ENCODE measurements at places on chromosomes 7 and 10.

DNA sequence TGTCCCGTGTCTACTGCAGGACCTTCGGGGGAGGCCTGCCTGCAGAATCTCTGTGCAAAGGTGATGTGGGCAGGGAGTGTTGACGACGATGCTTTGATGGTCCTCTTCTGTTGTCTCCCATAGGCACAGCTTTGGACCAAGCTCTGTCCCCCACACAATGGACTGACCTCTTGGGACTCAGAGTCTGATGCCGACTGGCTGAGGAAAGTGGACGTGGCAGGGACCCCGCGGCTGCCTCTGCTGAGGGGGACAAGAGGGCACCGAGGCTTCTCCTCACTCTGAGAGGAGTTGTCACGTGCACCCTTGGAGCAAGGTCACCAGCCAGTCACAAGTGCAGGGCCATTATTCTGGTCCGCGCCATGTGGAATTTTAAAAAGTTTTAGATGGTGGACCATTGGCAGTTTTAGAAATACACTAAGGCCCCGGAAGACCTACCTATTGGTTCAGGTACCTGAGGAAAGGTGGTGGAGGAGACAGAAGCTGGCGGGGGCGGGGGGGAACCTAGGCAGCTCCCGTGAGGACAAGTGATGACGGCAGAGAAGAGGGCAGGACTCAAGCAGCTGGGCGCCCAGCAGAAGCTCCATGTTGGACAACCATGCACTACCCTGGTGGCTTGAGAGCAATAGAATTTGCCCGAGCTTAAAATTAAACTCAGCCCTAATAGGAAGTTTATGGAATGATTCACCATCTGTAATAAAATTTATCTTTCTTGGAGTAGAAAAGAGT lies 331.4 kb downstream of the PTPRN2 start:
- no peak for DNase-seq

GRCh38 chr10:33041783-33042437 lies 83.9 kb upstream of the ITGB1 start:
- no peak for DNase-seq

GRCh38 chr7:40120020-40120419 lies 14.4 kb downstream of the MPLKIP start:
- DNase-seq = no peak

DNA sequence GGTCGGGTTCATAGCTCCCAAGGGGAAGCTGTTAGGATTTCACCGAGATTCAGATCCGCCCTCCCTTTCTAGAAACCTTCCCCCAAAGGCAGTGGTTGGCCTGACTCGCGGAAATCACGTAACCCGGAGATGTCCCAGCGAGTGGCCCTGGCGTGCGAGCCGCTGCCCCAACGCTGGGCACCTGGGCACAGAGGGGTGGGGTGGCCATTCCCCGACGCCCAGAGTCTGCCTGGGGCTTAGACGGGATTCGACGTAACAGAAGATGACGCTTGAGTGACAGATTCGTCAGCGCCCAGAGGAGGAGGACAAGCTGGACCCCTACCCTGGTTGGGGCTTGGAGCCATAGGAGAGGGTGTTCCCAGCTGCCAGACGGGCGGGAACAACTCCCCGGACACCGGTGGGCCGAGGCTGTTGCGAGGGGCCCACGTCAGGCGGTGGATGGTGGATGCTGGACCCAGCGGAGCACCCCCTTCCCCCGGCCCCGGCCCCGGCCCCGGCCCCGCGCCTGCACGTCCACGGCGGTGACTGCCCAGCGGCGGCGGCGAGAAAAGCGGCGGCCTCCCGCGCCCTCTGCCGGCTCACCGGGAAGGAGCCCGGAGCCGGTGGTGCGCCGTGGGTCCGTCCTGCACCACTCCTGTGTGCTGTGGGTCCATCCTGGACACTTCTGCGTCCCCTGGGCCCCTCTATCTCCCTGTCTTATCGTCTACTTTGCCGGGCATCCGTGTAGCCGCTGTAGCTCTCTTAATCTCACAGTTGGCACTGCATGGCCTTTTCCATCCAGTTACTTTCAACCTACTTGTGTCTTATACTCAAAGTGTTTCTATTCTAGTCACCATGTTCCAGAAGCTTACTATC lies 35.4 kb upstream of the KNDC1 start:
- peak; percentile 63 for DNase-seq

- DNase-seq = no peak
Observed at GRCh38 chr7:131466735-131467365, 89.6 kb downstream of the PODXL start.

DNA sequence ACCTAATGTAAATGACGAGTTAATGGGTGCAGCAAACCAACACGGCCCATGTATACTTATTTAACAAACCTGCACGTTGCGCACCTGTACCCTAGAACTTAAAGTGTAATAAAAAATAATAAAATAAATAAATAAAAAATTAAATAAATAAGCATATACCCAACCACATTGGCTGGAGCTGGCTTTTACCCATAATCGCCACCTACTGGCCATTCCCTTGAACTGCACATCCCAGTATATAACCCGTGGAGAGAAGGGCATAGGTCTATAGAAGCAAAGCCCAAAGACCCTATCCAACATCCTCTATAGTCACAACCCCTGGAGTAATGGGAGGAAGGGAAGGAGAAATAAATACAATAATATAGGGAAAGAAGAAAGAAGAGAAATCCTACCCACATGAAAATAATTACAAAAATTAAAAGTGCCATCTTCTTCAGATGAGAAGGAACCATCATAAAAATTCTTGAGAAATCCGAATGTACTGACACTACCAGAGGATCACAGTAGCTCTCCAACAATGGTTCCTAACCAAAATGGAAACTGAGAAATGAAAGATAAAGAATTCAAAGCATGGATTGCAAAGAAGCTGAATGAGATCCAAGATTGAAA lies 65.6 kb downstream of the TWIST1 start:
- DNase-seq = peak; percentile 64

- DNase-seq = no peak
Observed at GRCh38 chr10:26857991-26858706, 2.6 kb downstream of the ABI1 start.

- DNase-seq = no peak
Observed at GRCh38 chr10:45006276-45007030, 5.7 kb downstream of the ZNF22 start.

GRCh38 chr7:138304071-138304320 lies 156.1 kb upstream of the TRIM24 start:
- DNase-seq = no peak

- no peak for DNase-seq
Observed at GRCh38 chr10:108620821-108621534, 1302.3 kb downstream of the XPNPEP1 start.

GRCh38 chr7:108037741-108038140 lies 34.8 kb upstream of the LAMB1 start:
- DNase-seq = no peak

GRCh38 chr10:58518775-58519174 lies 6.1 kb downstream of the BICC1 start:
- DNase-seq = peak; percentile 63

- no peak for DNase-seq
Observed at GRCh38 chr10:89163265-89163995, 43.7 kb downstream of the CH25H start.

DNA sequence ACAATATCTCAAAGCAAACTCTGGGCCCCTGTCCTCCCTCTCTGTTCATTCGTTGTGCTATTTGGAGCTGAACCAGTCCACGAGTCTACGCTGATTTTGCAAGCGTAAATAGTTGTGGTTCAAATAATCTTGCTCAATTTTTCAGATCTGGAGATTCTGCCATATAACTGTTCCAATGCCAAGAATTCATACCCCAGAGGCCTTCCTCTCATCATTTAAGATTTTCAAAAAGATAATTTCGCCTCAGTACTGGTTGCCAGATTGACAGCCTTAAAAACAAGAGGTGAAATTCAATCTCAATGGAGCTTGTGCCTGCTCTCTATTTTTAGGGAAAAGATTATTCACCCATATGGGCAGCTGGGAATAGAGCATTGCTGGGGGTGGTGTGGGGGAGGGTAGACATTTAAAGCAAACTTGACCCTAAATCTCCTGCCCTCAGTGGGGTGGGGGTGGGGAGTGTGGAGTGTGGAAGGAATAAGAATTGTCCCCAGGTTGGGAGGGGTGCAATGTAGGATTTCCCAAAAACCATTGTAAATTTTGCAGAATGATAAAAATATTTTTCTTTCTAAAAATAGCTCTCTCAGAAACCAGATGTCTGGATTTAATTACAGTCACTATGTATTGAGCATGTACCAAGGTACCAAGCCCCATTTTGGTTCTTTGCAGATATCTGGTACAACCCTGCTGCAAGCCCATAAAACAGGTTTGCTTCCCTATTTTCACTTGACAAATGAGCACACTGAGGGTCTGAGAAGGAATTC lies 104.7 kb upstream of the EEPD1 start:
- DNase-seq = no peak

GRCh38 chr7:129188892-129189660 lies 643 bp downstream of the SMO start:
- DNase-seq = peak; percentile 19

- DNase-seq = no peak
Observed at GRCh38 chr7:116588641-116589594, 64.1 kb downstream of the CAV1 start.

DNA sequence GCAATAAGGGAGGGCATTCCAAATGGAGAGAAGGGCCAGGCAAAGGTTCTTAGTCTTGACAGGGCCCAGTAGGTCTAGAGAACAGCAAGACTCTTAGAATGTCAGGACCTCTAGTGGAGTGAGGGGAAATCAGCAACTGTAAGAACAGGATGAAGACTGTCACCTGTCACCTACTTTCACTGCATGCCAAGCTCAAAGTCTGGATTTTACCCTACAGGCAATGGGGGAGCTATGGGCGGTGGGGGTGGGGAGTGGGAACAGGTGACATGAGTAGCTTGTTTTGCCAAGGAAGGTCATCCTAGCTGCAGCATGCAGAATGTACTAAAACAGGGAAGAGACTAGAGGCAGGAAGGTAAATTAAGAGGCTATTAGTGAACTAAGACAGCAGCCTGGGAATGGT lies 18.3 kb downstream of the GOT1 start:
- DNase-seq = no peak

- no peak for DNase-seq
Observed at GRCh38 chr10:113423981-113424721, 128.7 kb upstream of the HABP2 start.

DNA sequence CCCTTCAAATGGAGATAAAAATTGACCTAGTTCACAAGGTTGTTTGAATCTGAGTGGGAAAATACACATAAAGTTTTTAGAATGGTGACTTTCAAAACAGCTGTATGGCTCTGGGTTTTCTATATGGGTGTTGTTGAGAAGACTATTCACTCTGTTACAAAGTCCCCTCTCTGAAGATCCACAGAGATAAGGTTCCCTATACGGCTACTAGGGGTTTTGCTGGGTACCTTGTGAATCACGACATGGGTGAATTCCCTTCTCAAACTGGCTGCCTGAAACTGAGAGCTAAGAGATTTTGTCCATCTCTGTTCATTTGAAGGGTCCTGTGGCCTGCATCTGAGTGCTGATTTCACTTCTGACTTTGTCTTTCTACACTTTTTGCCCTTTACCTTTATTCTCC lies 11.8 kb upstream of the SLC13A1 start:
- DNase-seq = no peak

DNA sequence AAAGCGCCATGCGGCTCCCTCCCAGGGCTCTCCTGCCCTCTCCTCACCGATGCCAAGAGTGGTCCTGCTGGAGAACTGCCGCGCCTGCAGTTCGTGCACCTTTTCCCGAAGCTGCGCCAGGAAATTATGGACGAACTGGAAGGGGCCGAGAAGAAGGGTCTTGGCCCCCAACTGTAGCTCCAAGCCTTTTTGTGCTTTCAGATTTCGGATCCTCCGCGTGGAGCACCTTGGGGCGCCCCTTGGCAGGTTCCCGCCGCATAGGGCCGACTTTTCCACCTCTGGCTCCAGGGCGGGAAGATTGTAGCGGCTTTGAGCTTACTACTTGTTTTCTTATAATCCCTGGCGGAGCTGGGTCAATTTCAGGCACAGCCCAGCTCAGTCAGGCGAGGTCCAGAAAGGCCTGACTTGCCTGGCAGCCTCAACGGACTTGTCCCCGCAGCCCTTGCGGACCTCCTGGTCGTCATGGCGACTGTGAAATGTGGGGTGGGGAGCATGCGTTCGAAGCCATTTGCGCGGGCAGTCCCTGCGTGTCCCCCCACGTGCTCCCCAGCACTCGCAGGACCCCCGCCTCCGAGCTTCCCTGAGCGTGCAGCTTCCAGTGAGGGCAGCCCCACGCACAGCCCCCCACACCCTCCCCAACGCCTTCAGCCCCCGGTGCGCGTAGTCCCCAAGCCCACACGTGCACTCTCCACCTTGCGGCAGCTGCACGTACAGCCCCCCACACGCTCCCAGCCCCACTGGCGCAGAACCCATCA lies 129.9 kb downstream of the KBTBD2 start:
- DNase-seq = no peak

DNA sequence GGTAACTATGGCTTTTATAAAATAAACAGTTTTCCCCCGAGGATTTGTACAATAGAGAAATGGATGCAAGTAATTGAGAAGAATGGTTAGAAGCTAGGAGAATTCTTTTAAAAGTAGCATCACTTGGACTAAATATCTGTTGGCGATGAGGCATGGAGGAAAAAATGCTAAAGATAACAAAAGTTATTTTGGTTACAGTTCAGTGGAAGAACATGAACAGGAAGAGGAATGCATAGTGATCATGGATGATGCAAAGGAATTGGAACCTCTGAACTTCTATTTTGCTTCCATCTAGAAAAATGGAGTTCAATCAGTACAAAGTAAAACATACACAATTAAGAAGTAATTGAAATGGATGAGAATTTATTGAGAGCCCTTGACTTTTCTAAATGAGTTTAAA lies 32.9 kb downstream of the ENTPD1 start:
- no peak for DNase-seq

DNA sequence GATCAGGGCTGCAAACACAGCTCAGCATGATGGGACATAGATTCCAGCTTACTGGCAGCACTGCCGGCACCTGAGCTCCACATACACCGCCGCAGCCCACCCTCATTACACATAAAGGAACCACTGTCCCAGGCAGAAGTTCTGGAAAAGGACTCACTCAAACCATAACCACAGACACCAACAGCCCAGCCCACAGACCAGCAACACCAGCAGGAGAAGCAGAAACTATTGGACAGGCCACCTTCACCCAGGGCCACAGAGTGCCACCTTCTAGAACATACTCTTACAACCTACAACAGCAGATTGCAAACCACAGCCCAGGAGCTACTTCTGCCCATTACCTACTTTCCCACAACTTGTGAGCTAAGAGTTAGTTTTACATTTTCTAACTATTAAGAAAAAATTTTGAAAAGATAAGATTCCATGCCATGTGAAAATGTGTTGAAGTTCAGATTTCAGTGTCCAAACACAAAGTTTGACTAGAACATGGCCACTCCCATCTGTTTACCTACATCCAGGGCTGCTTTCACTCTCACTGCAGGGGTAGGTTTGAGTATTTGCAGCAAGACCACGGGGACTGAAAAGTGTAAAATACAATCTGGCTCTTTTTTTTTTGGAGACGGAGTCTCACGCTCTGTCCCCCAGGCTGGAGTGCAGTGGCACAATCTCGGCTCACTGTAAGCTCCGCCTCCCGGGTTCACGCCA lies 153.0 kb downstream of the TNS3 start:
- no peak for DNase-seq

DNA sequence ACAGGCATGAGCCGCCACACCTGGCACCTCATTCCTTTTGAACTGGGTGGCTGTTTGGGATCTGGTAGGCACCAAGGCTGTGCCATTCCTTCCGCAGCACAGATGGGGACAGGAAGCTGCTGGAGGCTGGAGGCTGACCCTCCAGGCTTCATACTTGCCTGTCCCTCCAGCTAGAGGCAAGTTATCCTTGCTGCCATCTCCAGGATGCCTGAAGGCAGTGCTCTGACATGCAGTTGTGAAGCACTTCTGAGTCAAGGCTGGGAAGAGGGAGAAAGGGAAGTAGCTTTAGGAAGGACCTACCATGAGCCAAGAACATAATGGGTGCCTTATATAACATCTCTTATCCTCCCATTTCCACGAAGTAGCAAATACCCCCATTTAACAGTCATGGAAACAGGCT lies 9.5 kb downstream of the MARVELD1 start:
- DNase-seq = no peak
